ENCODE measurements at places on chromosomes 7 and 10.

DNA sequence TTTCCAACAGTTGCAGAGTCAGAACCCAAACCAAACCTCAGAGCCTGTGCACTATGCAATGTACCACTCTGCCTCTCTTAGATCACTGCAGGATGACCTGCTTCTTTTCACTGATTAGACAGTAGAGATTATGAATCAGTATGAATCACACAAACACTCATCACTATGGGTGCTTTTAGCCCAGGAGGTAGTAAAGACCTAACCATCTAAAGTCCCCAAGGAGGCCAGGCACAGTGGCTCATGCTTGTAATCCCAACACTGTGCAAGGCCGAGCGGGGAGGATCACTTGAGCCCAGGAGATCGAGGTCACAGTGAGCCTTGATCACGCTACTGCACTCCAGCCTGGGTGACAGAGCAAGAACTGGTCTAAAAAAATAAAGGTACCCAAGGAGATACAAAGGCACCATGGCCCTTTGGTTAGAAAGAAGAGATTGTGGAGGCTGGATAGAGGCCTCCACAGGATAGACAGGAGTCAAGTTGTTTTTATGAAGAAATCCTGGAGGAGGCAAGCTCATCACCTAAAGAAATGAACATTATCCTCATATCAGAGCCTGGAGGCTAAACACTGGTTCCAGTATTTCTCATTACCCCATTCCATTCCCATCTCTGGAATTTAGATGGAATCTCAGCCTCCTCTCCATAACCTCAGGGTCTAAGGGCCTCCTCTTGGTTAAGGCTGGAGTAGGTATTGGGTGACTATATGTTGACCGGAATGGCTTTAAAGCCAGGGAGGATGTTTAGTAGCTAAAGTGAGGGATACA is 12.9 kb downstream of the SEC31B start:
- DNase-seq = peak; percentile 38

DNA sequence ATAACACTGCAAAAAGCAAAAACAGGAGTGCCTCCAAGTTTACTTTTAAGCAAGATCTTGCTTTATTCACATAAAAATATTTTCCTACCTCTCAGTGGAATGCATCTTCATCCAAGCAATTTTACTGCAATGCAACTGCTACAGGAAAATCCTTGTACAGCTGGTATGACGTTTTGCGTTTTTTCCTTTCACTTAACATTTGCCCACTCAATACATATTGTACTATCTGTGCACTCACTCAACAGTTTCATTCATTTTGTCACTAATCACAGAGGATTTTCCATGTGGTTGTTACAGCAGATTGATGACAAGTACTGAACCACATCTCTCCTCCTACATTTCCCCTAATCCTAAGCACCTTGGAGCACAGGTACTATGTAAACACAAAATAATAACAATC is 222.0 kb upstream of the IMMP2L start:
- DNase-seq = no peak

GRCh38 chr7:97512441-97513207 is 219.3 kb upstream of the TAC1 start:
- DNase-seq = no peak

GRCh38 chr10:78004215-78005026 is 24.9 kb downstream of the POLR3A start:
- DNase-seq = no peak

GRCh38 chr10:11612021-11613001 is 861 bp upstream of the USP6NL start:
- peak; percentile 49 for DNase-seq

- DNase-seq = peak; percentile 64
Measured at GRCh38 chr7:106041140-106041717, 70.9 kb downstream of the SYPL1 start.

DNA sequence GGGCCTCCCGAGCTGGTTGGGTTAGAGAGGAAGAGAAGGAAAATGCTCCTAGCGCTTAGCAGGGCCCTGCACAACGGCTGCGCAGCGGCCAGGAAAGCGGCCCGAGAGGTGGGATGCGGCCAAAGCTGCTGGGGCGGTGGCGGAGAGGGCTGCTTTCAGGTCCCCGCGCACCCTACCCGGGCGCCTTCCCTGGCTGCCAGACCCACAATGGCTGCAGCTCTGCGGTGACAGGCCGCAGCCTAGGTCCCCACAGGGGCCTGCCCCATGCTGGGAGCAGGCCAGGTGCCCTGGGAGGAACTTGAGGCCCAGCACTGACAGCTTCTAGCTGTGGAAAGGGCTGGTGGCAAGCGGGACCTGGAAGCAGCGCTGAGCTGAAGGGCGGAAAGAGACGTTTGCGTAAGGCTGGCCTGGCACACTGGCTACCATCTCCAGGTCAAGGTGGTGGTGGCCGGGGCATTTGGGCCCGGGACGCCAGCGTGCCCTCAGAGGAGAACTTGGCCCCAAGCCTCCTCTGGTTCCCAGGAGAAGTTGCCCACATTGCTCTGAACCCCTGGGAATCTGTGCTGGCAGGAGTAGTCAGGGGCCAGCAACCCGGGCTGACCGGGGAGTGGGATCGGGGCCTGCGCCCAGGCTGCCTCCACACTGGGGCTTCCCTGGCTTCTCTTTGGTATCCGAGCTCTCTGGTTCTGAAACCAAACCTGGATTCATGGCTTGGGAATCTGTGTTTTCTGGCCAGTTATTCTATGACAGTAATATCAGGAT is 72.9 kb upstream of the ZNF804B start:
- DNase-seq = no peak

GRCh38 chr10:72419241-72419640 is 64.5 kb upstream of the DNAJB12 start:
- no peak for DNase-seq
